ENCODE measurements at places on chromosomes 11 and 22. TPM values are rescaled to one million over a fixed set of nuclear protein-coding genes. Genes with fewer than 3 reads are reported as not detected.

Gene B3GAT1
- polyA plus RNA-seq: not detected

DNA sequence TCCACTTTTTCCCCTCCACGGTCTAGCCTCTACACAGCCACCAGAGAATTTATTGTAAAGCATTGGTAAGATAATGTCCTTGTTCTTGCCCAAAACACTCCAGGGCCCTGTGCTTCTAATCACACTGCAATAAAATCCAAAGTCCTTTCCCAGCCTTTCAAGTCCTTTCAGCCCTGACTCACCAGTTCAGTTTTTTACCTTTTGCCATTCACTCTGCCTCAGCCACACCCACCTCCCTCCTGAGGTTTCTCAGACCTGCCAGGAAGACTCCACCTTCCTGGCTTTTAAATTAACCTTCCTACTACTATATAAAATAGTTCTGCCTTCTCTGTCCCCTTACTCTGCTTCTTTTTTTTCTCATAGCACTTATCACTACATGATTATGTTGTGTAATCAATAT lies 91.0 kb upstream of the ARHGAP32 start:
- DNase-seq: no peak

Gene P2RY6
- 0.56 TPM for polyA plus RNA-seq

GRCh38 chr11:130272336-130272735 lies 42.4 kb downstream of the ZBTB44 start:
- DNase-seq: peak; percentile 5

GRCh38 chr11:46295312-46296058 lies 18.0 kb downstream of the CREB3L1 start:
- no peak for DNase-seq

Gene GAS2L1
- 17.0 TPM for polyA plus RNA-seq

GRCh38 chr11:75462117-75462653 lies 29.2 kb upstream of the KLHL35 start:
- no peak for DNase-seq

GRCh38 chr11:29324328-29324727 lies 692.5 kb downstream of the KCNA4 start:
- DNase-seq: no peak

Gene DNAJB7
- polyA plus RNA-seq: not detected

DNA sequence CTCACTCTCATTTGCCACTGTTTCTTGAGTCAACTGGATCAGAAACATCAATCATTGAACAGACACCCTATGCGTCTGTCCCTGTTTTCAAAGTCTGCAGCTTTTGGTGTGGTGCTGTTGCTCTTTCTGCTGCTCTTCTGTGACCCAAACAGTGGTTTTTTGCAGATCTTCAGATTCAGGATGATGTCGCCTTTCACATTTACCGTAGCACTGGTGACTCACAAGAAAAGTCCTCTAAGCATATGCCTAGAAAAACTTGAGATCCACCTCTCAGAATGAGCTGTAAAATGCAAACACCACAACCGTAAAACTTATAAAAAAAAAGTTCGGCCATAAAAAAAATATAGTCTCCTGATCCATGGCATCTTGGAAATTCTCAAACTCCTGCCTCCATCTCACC lies 400.4 kb downstream of the NTM start:
- no peak for DNase-seq

- no peak for DNase-seq
Observed at GRCh38 chr11:46678741-46679130, 21.7 kb downstream of the ARHGAP1 start.

DNA sequence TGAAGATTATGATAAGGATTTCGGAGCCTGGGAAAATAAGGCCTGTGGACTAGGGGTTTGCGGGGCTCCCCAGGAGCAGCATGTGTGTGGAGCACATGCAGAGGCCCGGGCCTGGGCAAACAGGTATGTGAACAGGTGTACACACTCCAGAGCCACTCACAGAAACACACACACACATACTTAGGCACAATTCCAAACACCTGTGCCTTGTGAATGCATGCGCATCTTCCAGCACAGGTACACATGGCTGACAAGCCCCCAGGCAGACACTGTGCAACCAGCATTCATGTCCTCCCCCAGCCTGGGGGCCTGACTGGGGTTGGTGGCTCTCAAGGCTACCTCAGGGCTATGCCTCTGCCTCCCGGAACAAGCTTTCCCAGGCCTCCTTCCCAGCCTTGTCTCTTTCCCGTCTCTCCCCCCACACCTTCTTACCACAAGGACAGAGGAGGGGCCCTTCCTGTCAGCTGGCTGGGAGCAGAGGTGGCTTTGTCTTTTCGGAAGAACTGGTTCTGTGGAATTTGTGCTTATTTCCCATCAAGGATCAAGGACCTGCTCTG lies 2.6 kb upstream of the P2RY6 start:
- no peak for DNase-seq

DNA sequence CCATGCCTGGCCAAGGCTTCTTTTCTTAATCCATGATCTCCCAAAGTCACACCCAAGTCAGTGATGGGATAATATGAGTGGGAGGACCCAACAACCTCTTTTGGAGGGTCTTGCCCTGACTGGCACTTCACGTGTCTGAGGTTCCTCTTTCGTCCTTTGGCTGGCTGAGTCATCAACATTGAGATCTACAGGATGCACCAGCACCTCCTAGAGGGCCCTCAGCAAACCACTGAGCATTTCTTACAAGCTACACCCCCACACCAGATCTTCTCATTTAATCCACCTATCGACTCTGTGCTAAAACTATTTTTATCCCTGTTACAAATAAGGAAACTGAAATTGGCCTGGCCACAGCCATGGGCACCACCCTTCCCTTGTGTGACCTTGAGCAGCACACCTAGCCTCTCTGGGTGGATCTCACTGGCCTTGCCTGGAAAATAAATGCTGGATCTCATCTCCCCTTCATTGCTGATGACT lies 63.4 kb downstream of the FLI1 start:
- DNase-seq: no peak

Gene FOSL1
- 8.2 TPM for polyA plus RNA-seq

Gene HSPB2
- 2.5 TPM for polyA plus RNA-seq

DNA sequence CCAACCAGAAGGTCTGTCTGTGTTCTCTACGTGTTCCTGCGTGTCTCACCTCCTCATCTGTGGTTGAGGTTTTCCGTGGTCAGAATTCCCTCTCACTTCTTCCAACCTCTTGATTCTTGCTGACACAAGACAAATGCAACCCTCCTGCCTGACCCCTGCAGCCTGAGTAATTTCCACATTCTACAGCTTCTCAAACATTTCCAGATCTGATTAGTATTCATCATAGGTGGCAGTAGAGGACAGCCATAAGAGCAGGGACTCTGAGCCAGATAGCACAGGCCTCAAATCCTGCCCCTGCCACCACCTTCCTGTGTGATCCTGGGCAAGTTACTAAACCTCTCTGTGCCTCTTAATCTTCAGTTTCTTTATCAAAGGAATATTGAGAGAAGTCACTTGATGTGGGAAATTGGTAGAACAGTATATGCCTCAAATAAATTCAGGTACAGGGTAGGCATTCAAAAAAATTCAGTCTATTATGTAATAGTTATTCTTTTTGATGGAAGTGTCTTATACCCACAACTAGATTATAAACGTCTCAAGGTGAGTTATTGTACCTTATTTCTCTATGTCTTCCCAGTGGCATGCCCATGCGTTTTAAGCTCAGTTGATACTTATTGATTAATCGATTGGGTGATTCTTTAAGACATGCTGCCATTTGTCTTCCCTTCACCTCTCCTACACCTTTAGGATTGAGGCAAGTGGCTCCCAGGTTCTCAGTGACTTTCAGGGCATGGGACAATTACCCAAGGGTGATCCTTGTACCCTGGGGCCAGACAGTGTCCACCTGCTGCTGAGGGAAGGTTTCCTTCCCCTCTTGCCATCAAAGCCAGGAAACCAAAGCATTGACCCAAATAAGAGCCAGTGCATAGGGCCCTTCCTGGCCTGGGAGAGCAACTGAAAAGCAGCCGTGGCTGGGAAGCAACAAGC lies 19.6 kb downstream of the POU2AF1 start:
- no peak for DNase-seq

Gene SCT
- not detected for polyA plus RNA-seq

Gene MS4A15
- not detected for polyA plus RNA-seq

Gene SIAE
- polyA plus RNA-seq: 42.1 TPM
